MV-4-11 (cell line): ENCODE measurements at places on chromosomes 7 and 10.

- DNase-seq: peak; percentile 66
These were observed 8.3 kb upstream of the SMKR1 start for GRCh38 chr7:129494041-129494440.

- no peak for DNase-seq
These were observed 40.1 kb downstream of the ADRA2A start for GRCh38 chr10:111116762-111117445.

GRCh38 chr10:61708846-61709245, 46.1 kb downstream of the CABCOCO1 start:
- DNase-seq: no peak

DNA sequence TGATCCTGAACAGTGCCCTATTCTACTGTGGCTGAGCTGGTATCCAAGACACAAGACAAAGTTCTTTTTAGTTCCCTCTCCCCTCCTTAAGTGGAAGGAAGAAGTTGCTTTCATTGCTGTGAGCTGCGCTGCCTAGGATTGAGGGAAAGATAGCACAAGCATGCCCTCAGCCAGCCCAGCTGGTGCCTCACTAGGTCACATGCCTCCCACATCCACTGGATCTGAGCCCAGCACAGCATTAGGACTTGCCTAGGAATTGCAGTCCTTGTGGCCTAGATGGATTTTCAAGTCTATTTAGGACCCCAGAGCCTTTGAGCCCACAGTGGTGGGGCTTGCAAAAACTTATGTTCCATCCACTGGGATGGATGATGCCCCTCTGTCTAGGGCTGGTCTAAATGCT, 214.2 kb downstream of the ZNF248 start:
- DNase-seq: no peak

DNA sequence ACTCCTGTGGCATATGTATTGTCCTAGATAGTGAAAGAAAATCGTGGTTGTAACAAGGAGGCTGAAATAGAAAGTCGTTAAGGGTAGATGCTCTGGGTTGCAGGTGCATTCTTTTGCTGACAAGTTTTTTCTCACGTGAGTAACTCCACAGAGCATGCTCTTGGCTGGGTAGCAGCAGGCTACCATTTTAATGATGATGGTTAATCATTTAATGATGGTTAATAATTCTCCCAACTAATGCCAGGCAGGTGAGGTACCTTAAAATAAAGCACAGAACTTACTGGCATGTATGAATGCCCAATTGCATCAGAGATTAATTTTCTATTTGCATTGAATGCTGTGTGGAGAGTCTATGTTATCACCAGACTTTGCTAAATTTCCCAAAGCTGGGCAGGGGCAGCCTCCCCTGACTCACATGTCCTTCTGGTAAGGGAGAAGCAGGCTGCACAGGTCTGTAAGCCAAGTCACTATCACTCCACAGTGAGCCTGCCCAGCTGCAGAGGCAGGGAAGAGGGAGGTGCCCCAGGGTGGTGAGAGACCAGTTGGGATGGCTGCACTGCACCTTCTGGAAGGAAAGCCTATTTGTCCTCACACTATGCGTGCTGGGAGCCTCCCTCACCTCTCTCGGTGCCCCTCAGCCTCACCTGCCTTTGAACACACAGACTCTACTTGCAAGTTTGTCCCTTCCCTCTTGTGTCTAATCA, 287.0 kb upstream of the IGFBP3 start:
- no peak for DNase-seq
